Smooth muscle cell of the coronary artery (primary cell): ENCODE measurements at places on chromosomes 13 and 19. TPM values are rescaled to one million over a fixed set of nuclear protein-coding genes. Genes with fewer than 3 reads are reported as not detected.

The PRODH2 gene
- total RNA-seq = not detected in 2 replicates

The OVOL3 gene
- total RNA-seq = not detected in 2 replicates

The KLK15 gene
- total RNA-seq = not detected in 2 replicates

The DAND5 gene
- total RNA-seq = 0.08 TPM in 1 of 2 replicates, not detected in the other

The GTF2F2 gene
- 8.9 and 23.8 TPM in 2 replicates for total RNA-seq

The RNF113B gene
- not detected in 2 replicates for total RNA-seq

The CLEC4G gene
- total RNA-seq = not detected in 2 replicates

The HAUS8 gene
- total RNA-seq = 1.2 and 1.6 TPM in 2 replicates

The ANGPTL8 gene
- total RNA-seq = 0.59 TPM in 1 of 2 replicates, not detected in the other

The ZNF486 gene
- total RNA-seq = 2.7 and 3.4 TPM in 2 replicates

The CCL25 gene
- not detected in 2 replicates for total RNA-seq

The ZFR2 gene
- total RNA-seq = not detected in 2 replicates

The LILRB3 gene
- total RNA-seq = not detected in 2 replicates

The TYROBP gene
- total RNA-seq = not detected in 2 replicates

The ZNF578 gene
- total RNA-seq = 1.4 and 4.4 TPM in 2 replicates

The ZNF837 gene
- 0.35 and 2.0 TPM in 2 replicates for total RNA-seq

The ZNF429 gene
- total RNA-seq = 3.3 and 4.9 TPM in 2 replicates

The ZNF497 gene
- 0.68 and 1.4 TPM in 2 replicates for total RNA-seq

The PGLYRP1 gene
- total RNA-seq = not detected in 2 replicates

The ZNF460 gene
- 68.6 and 96.9 TPM in 2 replicates for total RNA-seq

The CEACAM4 gene
- total RNA-seq = not detected in 2 replicates

The TPTE2 gene
- total RNA-seq = not detected in 2 replicates

The RFPL4AL1 gene
- not detected in 2 replicates for total RNA-seq

The DIRAS1 gene
- total RNA-seq = 1.2 and 18.4 TPM in 2 replicates

The TEX26 gene
- not detected in 2 replicates for total RNA-seq

The KIR3DL2 gene
- total RNA-seq = not detected in 2 replicates

The TJP3 gene
- total RNA-seq = not detected in 2 replicates

The HPN gene
- 0.12 TPM in 1 of 2 replicates, not detected in the other for total RNA-seq

The OLFM2 gene
- total RNA-seq = 1.4 and 16.1 TPM in 2 replicates

The ATXN8OS gene
- total RNA-seq = not detected in 2 replicates

The TTYH1 gene
- total RNA-seq = not detected in 2 replicates

The KIRREL2 gene
- total RNA-seq = not detected in 2 replicates

The LGI4 gene
- total RNA-seq = 0.15 and 2.1 TPM in 2 replicates

The GNG7 gene
- 0.35 and 0.38 TPM in 2 replicates for total RNA-seq

The SLC25A41 gene
- 0.23 TPM in 1 of 2 replicates, not detected in the other for total RNA-seq

The ZNF222 gene
- 4.3 and 8.9 TPM in 2 replicates for total RNA-seq

The B3GLCT gene
- 6.7 and 12.8 TPM in 2 replicates for total RNA-seq

The PRTN3 gene
- total RNA-seq = not detected in 2 replicates

The VMAC gene
- total RNA-seq = 2.8 and 4.8 TPM in 2 replicates

The ODAD3 gene
- total RNA-seq = 0.23 and 0.94 TPM in 2 replicates

The MRPL54 gene
- total RNA-seq = 11.2 and 41.4 TPM in 2 replicates

The MUC16 gene
- total RNA-seq = not detected in 2 replicates

The ATP1A3 gene
- not detected in 2 replicates for total RNA-seq

The WDR62 gene
- 0.12 and 1.1 TPM in 2 replicates for total RNA-seq

The PTGIR gene
- 8.5 and 17.7 TPM in 2 replicates for total RNA-seq

The RAB20 gene
- 4.1 and 9.1 TPM in 2 replicates for total RNA-seq

The C19orf67 gene
- total RNA-seq = not detected in 2 replicates

The PSG7 gene
- not detected in 2 replicates for total RNA-seq

The PROZ gene
- total RNA-seq = not detected in 2 replicates

The NOVA2 gene
- total RNA-seq = 0.23 and 1.2 TPM in 2 replicates

The SPRED3 gene
- 1.4 and 3.6 TPM in 2 replicates for total RNA-seq

The NOSIP gene
- total RNA-seq = 95.9 and 120 TPM in 2 replicates
